ENCODE measurements at places on chromosomes 6 and 20. TPM values are rescaled to one million over a fixed set of nuclear protein-coding genes. Genes with fewer than 3 reads are reported as not detected.
A peak's percentile ranks its signal among the peaks of the same experiment; 100 is the strongest.

DNA sequence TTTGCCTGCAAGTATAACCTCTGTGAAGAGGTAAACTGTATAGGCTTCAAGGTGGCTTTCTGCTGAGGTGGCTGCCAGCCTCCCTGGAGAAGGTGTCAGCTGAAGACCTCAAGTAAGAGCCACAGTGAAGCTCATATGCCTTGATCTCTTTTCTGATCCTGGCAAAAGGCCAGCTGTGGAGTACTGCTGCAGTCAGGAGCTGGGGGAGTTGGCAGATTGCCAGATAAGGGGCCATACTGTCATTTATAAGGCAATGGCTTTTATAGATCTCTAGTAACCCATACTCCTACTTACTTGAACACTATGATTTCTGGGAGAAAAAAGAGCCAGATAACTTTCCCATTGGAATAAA, 8.8 kb upstream of the CEP85L start:
- peak; percentile 47 for DNase-seq

- no peak for DNase-seq
Measured at GRCh38 chr6:133551847-133552341, 310.7 kb downstream of the EYA4 start.

Gene GFRAL
- not detected for total RNA-seq

Gene ORC3
- 20.1 TPM for total RNA-seq

Gene RIPOR2
- total RNA-seq = 82.2 TPM

Gene ALDH8A1
- 1.8 TPM for total RNA-seq

Gene SLC23A2
- 20.4 TPM for total RNA-seq
